ENCODE measurements at places on chromosomes 1 and 21.

GRCh38 chr1:170853302-170853701 lies 82.0 kb upstream of the MROH9 start:
- no peak for DNase-seq

GRCh38 chr1:86718786-86719185 lies 14.4 kb downstream of the SH3GLB1 start:
- DNase-seq, result no peak

- no peak for DNase-seq
These were observed 34.8 kb upstream of the HOOK1 start for GRCh38 chr1:59779949-59780348.

GRCh38 chr1:21492356-21492625 lies 16.9 kb upstream of the ALPL start:
- DNase-seq, result no peak

DNA sequence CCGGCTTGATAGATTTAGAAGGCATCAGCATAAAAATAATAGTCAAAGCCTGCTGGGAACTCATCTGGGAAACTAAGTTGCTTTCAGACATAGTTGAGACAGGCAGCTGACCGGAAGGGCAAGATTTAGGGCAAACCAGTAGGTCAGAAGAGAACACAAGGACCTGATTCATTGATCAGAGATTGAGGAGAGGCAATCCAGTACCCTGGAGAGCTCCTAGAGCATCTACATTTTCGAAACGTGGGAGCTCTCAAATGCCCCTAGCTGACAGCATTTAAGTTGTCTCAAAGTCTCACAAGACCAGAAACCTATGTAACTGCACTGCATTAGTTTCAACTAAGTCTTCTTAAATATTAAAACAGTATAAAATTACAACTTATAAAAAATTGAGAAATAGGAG lies 22.9 kb upstream of the MTF2 start:
- DNase-seq, result no peak

DNA sequence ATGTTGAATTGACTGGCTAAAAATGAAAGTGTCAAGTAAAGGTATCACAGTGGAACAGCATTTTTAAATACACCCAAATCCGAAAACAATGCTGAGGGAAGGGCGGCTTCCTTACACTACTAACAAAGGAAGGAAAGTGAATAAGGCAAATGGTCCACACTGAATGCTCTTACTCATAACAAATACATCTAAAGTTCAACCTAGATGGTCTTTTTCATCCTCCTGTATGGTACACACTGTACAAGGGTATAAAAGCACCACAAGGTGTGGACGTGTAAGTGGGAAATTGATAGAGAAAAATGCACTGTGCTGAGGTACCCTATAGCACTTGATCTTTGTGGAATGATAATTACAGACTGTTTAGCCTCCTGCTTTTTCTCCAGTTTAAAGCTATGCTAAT lies 7.1 kb upstream of the PALMD start:
- DNase-seq, result no peak

DNA sequence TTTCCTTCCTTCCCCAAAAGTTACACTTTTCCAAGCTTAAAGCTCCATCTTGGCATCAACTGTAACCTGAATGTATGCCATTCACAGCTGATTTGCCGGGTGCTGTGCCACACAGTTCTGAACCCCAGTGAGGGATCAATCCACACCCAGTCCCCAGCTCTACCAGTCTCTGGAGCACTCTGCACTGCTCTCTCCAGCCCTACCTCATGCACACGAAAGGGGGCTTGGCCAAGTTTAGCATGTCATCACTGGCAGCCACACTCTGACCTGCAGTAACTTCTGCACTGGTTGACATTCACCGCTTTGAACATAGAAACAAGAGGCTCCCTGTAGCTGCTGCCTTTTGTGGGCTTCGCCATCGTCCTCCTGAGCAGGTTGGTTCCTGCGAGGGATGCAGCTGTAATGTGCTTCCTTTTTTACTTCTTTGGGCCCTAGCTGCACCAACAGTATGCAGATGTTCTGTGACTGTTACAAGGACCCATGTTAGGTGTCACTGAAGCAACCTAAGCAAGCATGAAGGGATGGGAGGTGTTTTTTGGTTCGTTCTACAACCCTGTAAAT lies 135.4 kb upstream of the SLC44A3 start:
- DNase-seq, result no peak

GRCh38 chr1:108140936-108141335 lies 59.2 kb downstream of the SLC25A24 start:
- DNase-seq, result no peak

All from effector memory CD8-positive, alpha-beta T cell (primary cell).